ENCODE measurements at places on chromosomes 12 and 14. TPM values are rescaled to one million over a fixed set of nuclear protein-coding genes. Genes with fewer than 3 reads are reported as not detected.
A peak's percentile ranks its signal among the peaks of the same experiment; 100 is the strongest.

- H3K4me3 ChIP-seq, result no peak overlapping the region
- H3K36me3 ChIP-seq, result no peaks in the 10 kb centered on the region
- H3K27me3 ChIP-seq, result no peaks in the 10 kb centered on the region
- H3K27ac ChIP-seq, result no peak overlapping the region
- peaks cover 11% of the 10 kb centered on the region for H3K4me1 ChIP-seq
Observed at GRCh38 chr14:55901291-55901690, 216.9 kb upstream of the PELI2 start.

DNA sequence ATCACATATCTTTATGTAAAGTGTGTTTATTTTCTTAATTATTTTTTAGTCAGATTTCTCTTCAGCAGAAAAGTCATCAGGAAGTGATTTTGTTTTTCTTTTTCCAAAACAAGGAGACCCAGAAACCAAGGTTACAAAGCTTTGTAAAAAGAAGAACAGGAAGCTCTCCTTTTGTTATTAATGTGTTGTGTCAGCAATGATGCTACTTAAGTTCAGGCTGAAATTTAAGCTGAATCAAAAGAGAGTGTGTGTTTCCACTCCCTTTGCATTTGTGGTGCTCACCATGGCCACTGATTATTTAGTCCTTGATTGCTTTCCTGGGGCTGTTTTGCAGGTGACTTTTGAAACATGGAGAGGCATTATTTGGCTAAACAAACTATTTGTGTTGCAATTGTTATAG is 155.3 kb upstream of the ATP2B1 start:
- peaks cover 18% of the 10 kb centered on the region for H3K4me1 ChIP-seq
- H3K27me3 ChIP-seq, result no peaks in the 10 kb centered on the region
- H3K4me3 ChIP-seq, result no peak overlapping the region
- peak overlapping the region; percentile 60 for H3K27ac ChIP-seq
- no peak for DNase-seq
- peaks cover 3% of the 10 kb centered on the region for H3K36me3 ChIP-seq

DNA sequence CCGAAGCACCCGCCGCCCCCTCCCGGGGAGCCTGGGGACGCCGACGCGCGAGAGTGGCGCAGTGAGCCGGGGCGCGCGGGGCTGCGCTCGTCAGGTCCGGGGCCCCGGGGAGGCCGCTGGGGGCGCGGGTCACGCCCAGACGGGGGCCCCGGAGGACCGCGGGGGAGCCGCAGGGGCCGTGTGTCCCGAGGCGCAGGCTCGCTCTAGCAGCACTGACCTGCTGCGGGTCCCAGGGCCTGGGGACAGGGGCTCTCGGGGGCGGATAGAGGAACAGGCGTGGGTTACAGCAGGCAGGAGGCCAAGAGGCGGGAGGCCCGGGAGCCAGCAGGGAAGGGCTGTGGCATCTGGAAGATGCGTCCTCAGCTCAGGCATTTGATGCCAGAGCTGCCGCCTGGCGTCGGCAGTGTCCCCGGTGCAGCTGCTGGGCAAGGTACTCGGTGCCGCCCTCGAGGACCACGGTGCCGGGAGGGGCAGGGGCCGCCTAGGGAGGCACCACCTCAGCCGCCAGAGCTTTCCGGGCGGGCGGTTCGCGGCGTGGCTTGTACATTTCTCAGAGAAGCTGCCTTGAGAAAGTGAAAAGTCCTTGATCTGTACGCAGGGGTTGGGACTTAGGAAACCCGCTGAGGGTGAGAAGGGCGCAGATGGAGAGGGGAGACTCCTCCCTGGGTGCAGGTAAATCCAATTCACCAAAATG is 1.2 kb downstream of the WNT5B start:
- H3K27me3 ChIP-seq, result peaks cover 74% of the 10 kb centered on the region
- no peak overlapping the region for H3K27ac ChIP-seq
- H3K36me3 ChIP-seq, result no peaks in the 10 kb centered on the region

DNA sequence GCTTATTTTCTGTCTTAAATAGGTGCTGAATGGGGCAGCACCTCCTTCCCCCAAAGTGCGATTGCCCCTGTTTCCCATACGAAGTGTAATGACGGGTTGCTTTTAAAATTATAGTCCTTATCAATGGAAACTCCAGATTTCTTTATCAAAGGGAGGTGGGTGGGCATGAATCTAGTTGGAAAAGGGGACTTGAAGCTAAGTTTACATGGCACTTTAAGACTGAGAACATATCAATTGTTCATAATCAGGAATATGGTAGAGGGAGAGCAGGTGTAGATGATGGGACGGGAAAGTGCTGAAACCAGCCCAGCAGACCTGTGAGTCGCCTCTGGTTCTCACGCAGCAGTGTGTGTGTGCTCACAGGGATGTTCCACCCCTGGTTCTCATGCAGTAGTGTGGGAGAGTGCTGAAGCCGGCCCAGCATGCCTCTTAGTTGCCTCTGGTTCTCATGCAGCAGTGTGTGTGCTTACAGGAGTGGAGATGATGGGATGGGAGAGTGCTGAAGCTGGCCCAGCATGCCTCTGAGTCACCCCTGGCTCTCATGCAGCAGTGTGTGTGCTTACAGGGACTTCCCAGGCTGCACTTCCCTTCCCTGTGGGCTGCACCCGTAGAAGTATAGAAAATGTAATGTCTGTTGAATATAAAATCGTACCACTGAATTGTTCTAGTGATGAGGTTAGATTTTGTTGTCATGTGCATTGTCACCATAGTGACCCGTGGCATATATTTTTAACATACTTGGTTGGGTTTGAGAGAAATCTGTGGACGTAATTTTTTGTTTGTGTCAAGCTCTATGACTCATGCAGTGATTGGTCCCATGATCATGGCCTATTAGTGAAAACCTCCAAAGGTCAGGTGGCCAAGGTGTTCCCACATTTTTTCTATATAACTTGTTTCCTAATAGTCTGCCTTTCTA is 51.6 kb downstream of the GPATCH2L start:
- no peak overlapping the region for H3K27ac ChIP-seq
- H3K4me1 ChIP-seq, result peaks cover 1% of the 10 kb centered on the region
- no peak overlapping the region for H3K4me3 ChIP-seq
- peaks cover 20% of the 10 kb centered on the region for H3K36me3 ChIP-seq
- DNase-seq, result no peak

DNA sequence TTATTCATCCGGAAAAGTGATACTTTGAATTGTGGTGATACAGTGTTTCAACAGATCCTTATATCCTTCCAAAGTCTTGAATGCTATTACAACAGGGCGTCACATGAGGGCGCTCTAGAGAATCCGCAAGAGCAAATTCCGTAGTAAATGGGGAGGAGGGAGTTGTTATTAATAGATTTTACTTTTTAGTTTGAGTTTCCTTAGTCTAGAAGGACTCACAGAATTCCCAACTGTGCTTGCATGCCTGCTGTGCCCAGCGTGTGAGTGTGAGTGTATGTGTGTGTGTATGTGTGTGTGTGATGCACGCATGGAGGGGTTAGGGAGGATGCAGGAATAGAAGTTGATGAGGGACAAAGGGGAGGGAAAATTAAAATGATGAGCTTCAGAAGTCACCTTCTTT is 375.3 kb downstream of the C12orf75 start:
- DNase-seq, result peak; percentile 64
- peak overlapping the region; percentile 4 for H3K27ac ChIP-seq
- H3K36me3 ChIP-seq, result peaks cover 2% of the 10 kb centered on the region
- H3K27me3 ChIP-seq, result no peaks in the 10 kb centered on the region
- H3K4me3 ChIP-seq, result peak overlapping the region; percentile 62

GRCh38 chr14:97336816-97337215 is 539.6 kb downstream of the VRK1 start:
- H3K27ac ChIP-seq, result peak overlapping the region; percentile 76
- H3K36me3 ChIP-seq, result peaks cover 5% of the 10 kb centered on the region
- H3K4me3 ChIP-seq, result no peak overlapping the region

- H3K27me3 ChIP-seq, result no peaks in the 10 kb centered on the region
- H3K27ac ChIP-seq, result no peak overlapping the region
- peaks cover 5% of the 10 kb centered on the region for H3K4me1 ChIP-seq
- peaks cover 3% of the 10 kb centered on the region for H3K36me3 ChIP-seq
- H3K4me3 ChIP-seq, result no peak overlapping the region
- DNase-seq, result no peak
Observed at GRCh38 chr12:31929027-31929526, 30.1 kb upstream of the RESF1 start.

GRCh38 chr14:21090194-21090939 is 8.1 kb downstream of the ZNF219 start:
- peaks cover 63% of the 10 kb centered on the region for H3K4me1 ChIP-seq
- no peak overlapping the region for H3K27ac ChIP-seq
- DNase-seq, result no peak

DNA sequence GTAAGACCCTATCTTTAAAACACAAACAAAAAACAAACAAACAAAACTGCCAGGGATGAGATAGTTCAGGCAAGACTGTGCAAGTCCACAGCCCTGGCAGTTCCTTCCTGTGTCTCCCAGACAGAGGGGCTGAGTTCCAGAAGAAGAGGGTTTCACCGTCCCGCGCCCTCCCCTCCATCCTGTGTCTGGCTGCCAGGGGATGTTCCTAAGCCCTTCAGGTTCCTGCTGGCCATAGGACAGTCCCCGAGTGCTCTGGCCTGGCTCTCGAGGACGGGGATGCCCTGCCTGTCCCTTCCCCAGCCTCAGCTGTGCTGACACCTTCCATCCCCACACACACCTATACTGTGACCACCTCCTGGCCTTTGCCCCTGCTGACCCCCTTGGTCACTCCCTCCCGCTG is 40.6 kb upstream of the EIF5 start:
- no peaks in the 10 kb centered on the region for H3K36me3 ChIP-seq
- no peak overlapping the region for H3K4me3 ChIP-seq
- DNase-seq, result no peak
- no peak overlapping the region for H3K27ac ChIP-seq
- H3K27me3 ChIP-seq, result peaks cover 29% of the 10 kb centered on the region

DNA sequence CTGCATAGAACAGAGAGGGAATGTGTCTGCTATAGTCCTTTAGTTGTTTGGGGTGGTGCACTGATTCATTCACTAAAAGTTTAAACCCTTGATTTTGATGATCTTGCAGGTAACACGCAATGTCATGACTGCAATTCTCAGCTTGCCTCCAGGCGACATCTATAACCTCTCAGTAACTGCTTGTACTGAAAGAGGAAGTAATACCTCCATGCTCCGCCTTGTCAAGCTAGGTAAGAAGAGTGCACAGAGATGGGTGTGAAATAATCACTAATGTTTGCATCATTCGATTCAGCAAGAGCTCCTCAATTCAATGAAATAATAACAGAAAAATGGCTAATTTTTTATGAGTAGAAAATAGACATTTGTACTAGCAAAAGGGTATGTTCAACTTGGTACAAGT is 203.7 kb downstream of the PTPRO start:
- H3K27me3 ChIP-seq, result peaks cover 11% of the 10 kb centered on the region
- no peak for DNase-seq
- no peaks in the 10 kb centered on the region for H3K36me3 ChIP-seq
- H3K4me1 ChIP-seq, result peaks cover 3% of the 10 kb centered on the region
- no peak overlapping the region for H3K27ac ChIP-seq

DNA sequence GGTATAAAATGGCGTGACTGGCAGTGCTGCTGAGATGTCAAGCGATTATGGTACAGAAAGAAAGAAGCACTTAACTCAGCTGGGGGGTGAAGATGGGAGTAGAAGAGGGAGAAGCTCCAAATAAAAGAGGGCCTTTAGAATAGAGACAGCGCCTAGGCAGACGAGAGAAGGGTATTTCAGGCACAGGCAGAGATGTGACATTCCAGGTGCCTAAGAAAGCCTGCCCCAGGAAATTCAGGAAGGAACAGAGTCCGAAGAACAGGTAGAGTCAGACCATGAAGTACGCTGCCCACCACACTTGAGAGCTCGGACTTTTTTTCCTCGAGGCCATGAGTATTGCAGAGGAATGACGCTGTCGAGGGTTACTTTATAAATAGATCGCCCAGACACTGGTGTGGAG is 170.9 kb upstream of the ATF7IP start:
- H3K4me1 ChIP-seq, result no peaks in the 10 kb centered on the region
- no peak overlapping the region for H3K27ac ChIP-seq

GRCh38 chr12:71054551-71054950 is 103.2 kb downstream of the TSPAN8 start:
- no peaks in the 10 kb centered on the region for H3K36me3 ChIP-seq
- DNase-seq, result no peak
- H3K27ac ChIP-seq, result no peak overlapping the region
- H3K27me3 ChIP-seq, result no peaks in the 10 kb centered on the region

GRCh38 chr12:65603438-65604351 is 220.6 kb upstream of the HMGA2 start:
- no peaks in the 10 kb centered on the region for H3K27me3 ChIP-seq
- no peak overlapping the region for H3K4me3 ChIP-seq
- H3K27ac ChIP-seq, result no peak overlapping the region
- no peak for DNase-seq

- no peak for DNase-seq
- H3K4me3 ChIP-seq, result no peak overlapping the region
- no peaks in the 10 kb centered on the region for H3K4me1 ChIP-seq
- no peaks in the 10 kb centered on the region for H3K27me3 ChIP-seq
Observed at GRCh38 chr14:74525361-74525851, 31.8 kb downstream of the ISCA2 start.

HCAR3 gene
- total RNA-seq, result not detected

IGF1 gene
- total RNA-seq, result not detected

ACAD10 gene
- total RNA-seq, result 44.0 TPM

SERPINA9 gene
- not detected for total RNA-seq

PTPRB gene
- total RNA-seq, result 0.93 TPM

KCNK10 gene
- total RNA-seq, result 11.5 TPM

RFX4 gene
- 52.1 TPM for total RNA-seq

ZDHHC17 gene
- total RNA-seq, result 52.9 TPM

All from neural crest cell (in vitro differentiated cells).